ENCODE measurements at places on chromosomes 4 and X.

DNA sequence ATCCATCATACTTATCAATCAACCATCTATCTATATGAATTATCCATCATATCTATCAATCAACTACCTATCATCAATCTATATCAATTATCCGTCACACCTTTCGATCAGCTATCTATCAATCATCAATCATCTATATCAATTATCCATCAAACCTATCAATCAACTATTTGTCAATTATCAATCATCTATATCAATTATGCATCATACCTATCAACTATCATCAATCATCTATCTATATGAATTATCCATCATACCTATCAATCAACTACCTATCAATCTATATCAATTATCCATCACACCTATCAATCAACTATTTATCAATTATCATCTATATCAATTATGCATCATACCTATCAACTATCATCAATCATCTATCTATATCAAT, 70.6 kb upstream of the PPP2R3B start:
- no peak for DNase-seq

GRCh38 chr4:101992446-101992845, 201.9 kb downstream of the BANK1 start:
- no peak for DNase-seq

GRCh38 chr4:153987291-153987690, 198.4 kb upstream of the SFRP2 start:
- peak; percentile 82 for DNase-seq

DNA sequence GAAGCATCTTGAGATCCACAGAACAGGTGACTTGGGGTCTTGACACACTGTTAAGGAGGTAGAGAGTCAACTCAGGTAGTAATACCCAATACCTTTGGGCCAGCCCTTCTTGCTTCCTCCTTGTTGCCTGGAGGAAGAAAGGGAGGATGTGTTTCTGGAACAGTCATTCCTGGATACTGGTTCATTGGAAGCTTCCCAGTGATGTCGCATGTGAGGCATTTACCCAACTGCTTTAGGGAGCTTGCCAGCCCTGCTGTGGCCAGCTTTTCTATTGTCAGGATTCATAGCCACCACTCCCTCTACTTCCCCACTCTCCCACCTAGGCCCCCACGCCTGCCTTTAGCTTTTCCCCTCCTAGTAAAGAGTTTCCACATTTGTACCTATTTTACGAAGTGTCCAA, 310.3 kb upstream of the PRPS2 start:
- DNase-seq: no peak

GRCh38 chr4:8580321-8581093, at the start of gene GPR78:
GPR78 (plus strand) TSS chr4:8580392; CDS start chr4:8580983, 591 bp downstream.
- peak; percentile 71 for DNase-seq

- DNase-seq: no peak
These were observed 157.4 kb downstream of the PTTG2 start for GRCh38 chr4:38117591-38117990.

GRCh38 chr4:187274153-187274552, 550.5 kb upstream of the FAT1 start:
- no peak for DNase-seq

DNA sequence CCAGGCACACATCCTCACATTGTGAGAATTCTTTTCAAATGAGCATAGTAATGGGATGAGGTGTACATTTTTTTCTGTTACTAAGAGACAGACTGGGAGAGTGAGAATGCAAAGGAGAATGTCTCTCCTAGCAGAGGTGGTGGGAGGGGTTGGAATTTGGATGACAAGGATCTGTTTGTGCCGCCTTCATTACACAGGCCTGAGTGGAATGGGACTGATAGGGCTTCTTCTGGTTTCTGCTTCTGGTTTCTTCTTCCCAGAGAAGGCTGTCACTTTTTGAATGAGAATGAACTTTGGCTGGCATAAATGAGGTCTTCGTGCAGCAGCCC, 55.4 kb downstream of the C4orf51 start:
- DNase-seq: peak; percentile 97

- no peak for DNase-seq
These were observed 113.8 kb upstream of the PUDP start for GRCh38 chrX:7261672-7262332.

DNA sequence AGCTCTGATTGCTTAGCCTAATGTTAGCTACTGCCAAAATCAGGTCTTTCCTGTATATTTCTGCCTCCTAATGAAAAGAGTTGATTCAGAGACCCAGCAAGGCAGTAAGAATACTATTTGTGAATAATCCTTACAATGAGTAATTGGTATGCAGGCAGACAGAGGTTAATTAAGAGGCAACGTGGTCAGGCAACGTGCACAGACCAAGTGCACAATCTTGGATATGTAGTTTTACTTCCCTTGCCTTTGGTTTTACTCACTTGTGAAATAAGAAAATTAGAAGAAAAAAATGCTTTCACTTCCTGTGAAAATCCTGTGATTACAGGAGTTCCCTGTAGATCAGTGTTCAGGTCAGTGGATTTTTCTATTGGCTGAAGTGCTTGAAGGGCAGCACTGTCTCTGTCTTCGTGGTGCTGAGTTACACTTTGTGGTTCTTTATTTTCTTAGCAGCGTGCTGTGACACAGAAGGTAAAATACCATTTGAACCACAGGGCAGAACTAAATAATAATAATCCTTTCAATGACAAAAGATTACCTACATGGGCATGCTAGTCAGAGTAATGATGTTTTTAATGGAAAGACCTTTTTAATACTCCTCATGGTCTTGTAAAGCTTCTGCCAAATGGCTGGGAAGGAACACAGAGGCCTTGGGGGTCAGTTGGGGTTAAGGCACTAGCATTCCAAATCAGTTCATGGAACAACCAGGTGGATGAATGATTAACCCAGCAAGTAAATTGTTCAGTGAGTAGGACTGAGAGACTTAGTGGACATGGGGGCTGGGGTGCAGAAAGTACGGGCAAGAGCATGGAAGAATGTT, 430.9 kb downstream of the MAPK10 start:
- DNase-seq: peak; percentile 84

- DNase-seq: no peak
These were observed 31.1 kb downstream of the ART3 start for GRCh38 chr4:76105652-76106051.

DNA sequence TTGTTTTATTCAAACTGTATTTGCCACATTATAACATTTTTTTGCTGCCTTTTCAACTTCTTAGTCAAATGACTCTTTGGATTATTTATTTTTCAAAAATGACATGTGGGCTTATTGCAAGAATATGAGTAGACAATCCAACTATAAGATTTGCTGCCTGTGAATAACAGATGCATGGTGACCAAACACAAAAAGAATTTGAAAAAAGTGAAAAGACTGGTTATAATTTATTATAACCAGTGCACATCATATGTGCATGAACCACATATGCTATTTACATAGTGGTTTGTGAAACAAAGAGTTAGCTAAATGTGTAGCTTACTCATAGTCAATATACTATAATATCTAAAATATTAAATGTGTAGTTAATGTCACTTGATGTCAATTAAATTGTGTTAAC, 2086.8 kb downstream of the ARAP2 start:
- no peak for DNase-seq

DNA sequence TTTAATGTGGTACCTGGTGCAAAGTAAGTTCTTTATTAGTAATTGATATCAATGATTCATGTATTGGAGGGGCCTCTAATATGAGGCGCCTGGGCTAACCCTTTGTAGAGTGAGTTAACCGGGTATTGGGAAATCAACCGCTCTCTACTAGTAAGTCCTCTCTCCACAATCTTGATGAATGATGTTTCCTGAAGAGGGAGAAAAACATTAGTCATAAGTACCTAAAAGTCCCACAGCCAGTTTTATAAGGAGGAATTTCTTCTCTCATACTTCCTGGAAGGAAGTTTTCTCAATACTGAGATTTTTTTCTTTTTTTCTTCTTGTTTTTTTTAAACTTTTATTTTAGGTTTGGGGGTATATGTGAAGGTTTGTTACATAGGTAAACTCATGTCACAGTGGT, 62.3 kb downstream of the AGTR2 start:
- peak; percentile 83 for DNase-seq

DNA sequence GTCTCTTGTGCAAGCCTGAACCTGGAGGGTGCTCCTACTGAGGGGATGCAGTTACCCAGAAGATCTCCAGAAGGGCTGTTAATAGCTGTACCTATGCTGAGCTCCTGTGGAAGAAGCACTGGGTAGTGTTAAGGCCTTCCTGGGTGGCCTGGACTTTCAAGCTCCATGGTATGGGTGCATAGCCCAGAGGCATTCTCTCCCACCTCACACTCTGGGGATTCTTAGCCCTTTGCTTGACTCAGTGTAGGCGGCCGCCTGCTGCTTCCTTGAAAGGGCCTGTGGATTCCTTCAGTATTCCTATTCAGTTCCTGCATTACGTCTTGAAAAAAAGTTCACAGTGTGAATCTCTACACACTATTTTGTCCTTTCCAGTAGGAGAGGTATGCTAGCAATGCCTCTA, 235.7 kb upstream of the MAGEB16 start:
- DNase-seq: no peak

GRCh38 chr4:88802138-88802537, 104.5 kb upstream of the NAP1L5 start:
- no peak for DNase-seq

- peak; percentile 46 for DNase-seq
These were observed 548.7 kb upstream of the DIPK2B start for GRCh38 chrX:45749375-45749774.

- no peak for DNase-seq
These were observed 29.1 kb upstream of the GALNT7 start for GRCh38 chr4:173139561-173139960.

- DNase-seq: no peak
These were observed 33.5 kb downstream of the TMEM164 start for GRCh38 chrX:110036162-110037033.
